ENCODE measurements at places on chromosomes 7 and 10.

GRCh38 chr7:47783456-47784223, 164.6 kb downstream of the PKD1L1 start:
- no peak for DNase-seq

GRCh38 chr7:73397521-73398281, 35.9 kb upstream of the FZD9 start:
- no peak for DNase-seq

DNA sequence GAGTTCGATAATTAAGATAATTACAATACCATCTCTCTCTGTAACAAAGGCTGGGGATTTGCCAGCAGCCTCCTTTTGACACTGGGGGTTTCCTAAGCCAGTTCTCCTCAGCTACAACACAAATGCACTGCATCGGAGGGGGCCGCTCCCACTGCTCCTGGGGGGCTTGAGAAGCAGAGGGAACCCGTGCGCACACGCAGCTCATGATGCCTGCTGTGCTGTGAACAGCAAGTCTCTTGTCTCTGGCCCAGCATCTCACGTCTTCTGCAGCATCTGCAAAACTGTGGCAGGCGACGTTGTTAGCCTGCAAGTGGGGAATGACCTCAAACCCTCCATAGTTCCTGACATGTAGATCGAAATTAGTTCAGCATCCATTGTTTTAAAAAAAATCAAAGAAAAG, 5.5 kb downstream of the VIPR2 start:
- no peak for DNase-seq

DNA sequence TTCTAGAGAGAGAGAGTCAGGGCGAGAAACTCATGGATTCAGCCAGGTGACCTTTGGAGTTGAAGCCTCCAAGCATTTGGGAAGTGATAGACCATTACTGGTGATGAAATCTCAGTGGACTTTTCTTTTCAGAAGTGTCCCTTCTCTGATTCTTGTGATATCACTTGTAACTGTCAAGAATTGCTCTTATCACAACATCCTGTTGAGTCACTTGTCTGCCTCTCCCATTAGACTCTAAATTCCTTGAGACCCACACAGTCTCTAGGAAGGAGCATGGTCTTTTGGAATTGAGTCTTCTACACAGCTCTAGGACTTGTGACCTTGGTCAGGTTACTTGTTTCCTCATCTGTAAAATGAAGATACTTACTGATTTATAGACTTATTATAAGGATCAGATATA, 81.0 kb downstream of the CFAP58 start:
- no peak for DNase-seq

GRCh38 chr7:2721842-2722241, 33.8 kb downstream of the AMZ1 start:
- DNase-seq: no peak

- no peak for DNase-seq
These were observed 283.0 kb downstream of the HDAC9 start for GRCh38 chr7:18778594-18778993.
